ENCODE measurements at places on chromosomes 13 and 19.

GRCh38 chr19:13723206-13723605 is 41.1 kb upstream of the MRI1 start:
- no peak for DNase-seq

DNA sequence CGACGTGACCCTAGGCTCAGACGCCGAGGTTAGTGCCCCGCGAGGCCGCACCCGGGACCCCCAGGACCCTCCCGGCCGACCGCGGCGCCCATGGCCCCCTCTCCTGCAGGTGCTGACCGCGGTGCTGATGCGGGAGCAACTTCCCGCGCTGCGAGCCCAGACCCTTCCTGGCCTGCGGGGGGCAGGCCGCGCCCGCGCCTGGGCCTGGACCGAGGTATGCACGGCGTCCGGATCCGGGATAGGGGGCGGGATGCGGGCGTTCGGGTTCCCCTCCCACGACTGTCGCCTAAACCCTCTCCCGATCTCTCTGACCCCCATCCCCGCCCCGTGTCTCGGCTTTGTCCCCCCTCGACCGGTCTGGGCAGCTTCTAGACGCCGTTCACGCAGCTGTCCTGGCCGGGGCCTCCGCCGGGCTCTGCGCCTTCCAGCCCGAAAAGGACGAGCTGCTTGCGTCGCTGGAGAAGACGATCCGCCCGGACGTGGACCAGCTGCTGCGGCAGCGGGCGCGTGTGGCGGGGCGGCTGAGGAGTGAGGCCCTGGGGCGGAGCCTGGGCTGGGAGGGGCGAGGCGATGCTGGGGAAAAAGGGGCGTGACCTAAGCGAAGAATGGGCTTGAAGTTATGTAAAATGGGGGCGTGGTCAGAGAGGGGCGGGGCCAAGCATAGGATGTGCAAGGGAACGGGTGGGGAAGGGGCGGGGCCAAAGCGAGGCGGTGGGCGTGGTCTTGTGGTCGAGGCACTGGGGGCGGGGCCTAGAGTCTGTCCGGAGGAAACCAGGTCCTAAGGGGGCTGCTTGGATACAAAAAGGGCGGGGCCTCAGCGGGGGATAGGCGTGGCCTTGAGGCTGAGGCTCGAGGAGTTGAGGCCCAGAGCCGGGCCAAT is 16.0 kb upstream of the COLGALT1 start:
- DNase-seq = peak; percentile 93

DNA sequence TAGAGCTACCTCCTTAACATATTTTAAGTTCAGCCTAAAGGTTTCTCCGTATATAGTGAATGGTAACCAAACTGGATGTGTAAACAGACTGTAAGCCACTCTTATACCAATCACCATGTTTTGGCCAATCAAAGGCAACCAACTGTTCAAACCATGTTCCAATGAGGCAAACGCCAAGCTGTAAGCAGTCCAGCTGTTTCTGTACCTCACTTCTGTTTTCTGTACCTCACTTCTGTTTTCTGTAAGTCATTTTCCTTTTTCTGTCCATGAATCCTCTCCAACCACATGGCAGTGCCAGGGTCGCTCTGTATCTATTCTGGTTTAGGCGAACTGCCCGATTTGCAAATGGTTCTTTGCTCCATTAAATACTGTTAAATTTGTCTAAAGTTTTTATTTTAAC is 24.4 kb downstream of the COMMD6 start:
- DNase-seq = no peak

DNA sequence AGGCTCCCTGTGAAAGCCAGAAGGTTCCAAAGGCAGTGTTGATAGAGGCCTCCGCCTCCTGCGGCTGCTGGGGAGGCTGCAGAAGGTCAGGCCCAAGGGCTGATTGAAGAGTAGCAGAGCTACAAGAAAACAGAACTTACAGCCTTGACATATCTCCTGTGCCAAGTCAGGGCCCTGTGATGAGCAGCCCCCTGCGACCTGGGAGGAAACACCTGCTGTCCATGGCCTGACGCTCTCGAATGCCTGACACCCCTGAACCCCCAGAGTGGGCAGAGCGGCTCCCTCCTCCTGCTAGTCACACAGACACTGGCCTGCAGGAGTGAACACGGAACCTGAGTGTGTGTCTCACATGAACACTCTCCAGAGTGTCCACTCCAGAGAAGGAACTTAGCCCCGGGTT is 38.2 kb upstream of the TUBGCP3 start:
- DNase-seq = no peak

DNA sequence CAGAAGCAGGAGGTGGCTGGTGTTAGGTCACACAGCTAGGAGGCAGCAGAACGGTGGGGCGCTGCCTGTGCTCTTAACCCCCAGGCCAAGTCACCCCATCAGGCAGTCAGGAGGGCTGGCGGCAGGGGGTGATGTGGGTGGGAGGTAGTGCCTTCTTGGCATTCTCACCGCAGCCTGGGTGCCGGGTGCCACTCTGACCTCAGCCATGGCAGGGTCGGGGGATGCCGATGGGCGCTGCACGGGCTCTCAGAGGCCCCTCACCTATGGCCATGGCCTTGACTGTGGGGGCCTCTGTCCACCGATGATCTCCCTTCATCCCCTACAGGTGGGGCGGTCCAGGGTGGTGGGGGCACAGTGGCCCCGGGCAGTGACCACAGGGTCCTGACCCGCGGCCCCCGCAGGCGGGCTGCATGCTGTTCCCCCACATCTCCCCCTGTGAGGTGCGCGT is 5.6 kb downstream of the PTOV1 start:
- no peak for DNase-seq

- DNase-seq = no peak
These were observed 6.0 kb downstream of the STK24 start for GRCh38 chr13:98570929-98571372.

DNA sequence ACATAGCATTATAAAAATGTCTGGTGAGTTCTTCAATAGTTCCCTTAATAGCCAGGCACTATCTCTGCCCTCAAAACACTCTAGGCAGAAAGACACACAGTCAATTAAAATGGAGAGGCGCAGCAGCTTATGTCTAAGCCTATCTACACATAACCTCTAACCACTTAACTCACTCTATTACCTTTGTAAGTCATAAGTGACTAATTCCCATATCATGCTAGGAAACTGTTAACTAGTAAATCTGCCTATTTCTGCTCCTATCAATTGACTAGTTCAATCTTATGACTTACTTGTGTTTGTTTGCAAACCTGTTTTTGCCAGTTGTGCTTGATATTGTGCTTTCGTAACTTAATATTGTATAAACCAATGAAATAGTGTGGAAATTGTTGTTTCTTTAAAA is 3.2 kb downstream of the CCDC122 start:
- no peak for DNase-seq

- DNase-seq = no peak
These were observed 34.7 kb downstream of the VSTM2B start for GRCh38 chr19:29560313-29561075.

- DNase-seq = no peak
These were observed 2.2 kb downstream of the PDE4C start for GRCh38 chr19:18223860-18224524.

DNA sequence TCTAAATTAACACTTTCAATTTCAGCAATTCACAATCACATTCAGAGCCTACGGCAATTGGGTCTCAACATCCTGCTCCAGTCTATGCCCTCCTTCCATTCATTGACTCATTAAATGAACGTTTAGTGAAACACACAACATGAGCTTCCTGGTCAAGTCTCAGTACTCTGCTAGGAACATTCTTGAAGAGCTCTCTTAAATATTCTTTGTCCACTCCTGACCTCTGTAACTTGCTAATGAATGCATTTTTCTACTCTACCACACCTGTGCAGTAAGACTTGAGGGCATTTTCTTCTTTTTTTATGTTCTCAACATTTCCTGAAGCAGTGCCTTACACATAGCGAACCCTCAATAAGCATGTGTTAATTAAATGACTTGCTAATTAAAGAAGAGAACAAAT is 168.6 kb downstream of the OXGR1 start:
- no peak for DNase-seq

- peak; percentile 7 for DNase-seq
These were observed 25.4 kb upstream of the SCEL start for GRCh38 chr13:77510156-77510555.

DNA sequence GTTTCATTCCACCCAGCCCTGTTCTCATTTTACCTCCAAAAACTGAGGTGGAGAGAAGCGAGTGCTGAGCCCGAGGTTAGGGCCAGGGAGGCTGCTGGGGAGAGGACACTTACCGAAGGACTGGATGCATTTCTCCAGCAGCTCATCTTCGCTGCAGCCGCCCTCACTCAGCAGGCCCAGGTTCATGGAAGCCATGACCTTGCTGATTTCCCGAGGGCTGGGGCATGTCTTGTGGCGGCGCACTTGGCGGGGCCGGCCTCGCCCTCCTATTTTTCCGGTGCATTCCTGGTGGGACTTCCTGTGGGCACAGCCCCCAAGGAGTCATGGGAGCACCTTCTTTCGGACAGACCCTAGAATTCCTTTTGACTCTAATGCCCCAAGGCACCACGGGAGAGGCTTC is 4.2 kb downstream of the RASGRP4 start:
- DNase-seq = no peak

DNA sequence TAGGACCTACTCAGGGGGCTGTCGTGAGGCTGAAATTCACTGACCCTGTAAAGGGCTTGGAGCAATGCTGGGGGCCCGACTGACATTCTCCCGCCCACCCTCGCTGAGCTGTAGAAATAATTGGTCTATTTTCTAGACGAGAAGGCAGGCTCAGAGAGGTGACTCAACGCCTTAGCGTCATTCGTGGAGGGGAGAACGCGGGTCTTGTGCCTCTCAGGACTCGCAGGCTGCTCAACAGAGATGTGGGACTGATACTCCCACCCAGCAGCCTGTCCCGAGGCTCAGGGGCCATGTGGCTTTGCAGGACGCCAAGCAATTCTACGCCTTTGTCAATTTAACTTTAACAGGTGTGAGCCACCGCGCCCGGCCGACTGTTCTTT is 23.6 kb upstream of the ASPDH start:
- DNase-seq = no peak

- no peak for DNase-seq
These were observed 1466.9 kb downstream of the UQCRFS1 start for GRCh38 chr19:27745978-27746542.

DNA sequence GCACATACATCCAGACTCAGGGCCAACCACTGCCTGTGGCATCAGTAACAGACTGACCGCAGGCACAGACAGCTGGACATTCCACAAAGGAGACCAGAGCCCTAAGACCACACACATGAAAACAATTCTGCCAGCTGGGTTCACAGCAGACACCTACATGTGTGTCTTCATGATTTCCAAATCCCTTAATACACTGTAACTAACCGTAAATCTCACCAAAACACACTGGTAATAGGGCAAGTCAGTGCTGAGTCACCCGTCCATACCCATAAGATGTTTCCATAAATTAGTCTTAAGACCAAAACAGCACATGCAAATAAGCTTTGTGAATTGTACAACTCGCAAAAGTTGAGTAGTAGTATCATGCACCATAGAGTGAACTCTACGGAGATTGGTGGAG is 65.4 kb downstream of the TUBGCP3 start:
- DNase-seq = peak; percentile 7

GRCh38 chr13:53612200-53612599 is 583.6 kb downstream of the OLFM4 start:
- no peak for DNase-seq

- DNase-seq = no peak
These were observed 26.9 kb downstream of the UTP14C start for GRCh38 chr13:52051400-52051799.

DNA sequence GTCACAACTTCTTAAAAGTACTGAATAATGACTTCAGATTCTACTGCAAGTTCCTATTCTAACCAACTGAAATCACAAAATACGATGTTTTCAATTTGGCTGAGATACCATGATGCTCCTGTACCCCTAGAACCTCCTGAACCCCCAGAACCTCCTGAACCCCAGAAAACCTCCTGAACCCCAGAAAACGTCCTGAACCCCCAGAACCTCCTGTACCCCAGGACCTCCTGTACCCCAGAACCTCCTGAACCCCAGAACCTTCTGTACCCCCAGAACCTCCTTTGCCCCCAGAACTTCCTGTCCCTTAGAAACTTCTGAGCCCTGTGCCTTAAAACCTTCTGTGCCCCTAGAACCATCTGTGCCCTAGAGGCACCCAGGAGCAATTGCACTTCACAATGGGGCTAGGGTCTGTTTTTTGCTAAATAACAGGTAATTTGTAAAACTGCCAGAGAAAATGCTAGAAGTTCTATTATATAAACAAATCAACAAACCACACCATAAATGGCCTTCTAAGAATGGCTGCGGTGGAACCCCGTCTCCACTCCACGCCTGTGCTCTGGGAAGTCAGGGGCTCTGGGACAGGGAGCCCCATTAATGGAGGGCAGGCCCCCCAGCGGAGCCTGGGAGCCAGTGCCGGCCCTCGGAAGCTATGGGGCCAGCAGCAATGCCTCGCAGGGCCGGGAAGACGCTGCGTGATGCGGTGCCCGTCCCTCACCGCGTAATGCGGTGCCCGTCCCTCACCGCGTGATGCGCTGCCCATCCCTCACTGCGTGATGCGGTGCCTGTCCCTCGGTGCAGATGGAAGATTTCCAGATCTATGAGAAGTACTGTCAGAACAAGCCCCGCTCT is 21.3 kb upstream of the F7 start:
- no peak for DNase-seq

- DNase-seq = peak; percentile 55
These were observed 66.0 kb downstream of the TEX26 start for GRCh38 chr13:30998136-30999088.

DNA sequence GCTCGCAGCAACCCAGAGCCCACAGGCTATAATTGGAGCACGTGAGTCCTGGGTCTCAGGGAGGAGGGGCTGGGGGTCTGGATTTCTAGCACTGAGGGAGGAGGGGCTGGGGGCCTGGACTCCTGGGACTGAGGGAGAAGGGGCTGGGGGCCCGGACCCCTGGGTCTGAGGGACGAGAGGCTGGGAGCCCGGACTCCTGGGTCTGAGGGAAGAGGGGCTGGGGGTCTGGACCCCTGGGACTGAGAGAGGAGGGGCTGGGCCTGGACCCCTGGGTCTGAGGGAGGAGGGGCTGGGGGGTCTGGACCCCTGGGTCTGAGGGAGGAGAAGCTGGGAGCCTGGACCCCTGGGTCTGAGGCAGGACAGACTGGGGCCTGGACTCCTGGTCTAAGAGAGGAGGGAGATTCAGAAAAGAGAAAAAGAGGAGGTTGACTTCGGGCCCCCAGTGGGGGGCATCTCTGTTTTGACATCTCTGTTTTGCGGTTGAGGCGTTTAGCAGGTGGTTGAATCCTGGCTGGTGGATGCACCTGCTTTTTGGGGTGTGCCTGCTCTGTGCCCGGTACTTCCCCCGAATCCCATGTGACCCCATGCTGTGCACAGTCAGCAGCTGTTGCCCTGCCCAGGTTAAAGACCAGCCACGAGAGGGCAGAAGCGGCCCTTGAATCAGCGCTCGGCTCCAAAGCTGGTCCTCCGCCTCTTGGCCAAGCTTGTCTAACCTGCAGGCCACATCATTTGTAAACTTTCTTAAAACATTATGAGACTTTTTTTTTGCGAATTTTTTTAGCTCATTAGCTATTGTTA is 10.5 kb downstream of the PVR start:
- peak; percentile 49 for DNase-seq

GRCh38 chr13:73701160-73701559 is 433.0 kb downstream of the KLF12 start:
- no peak for DNase-seq

DNA sequence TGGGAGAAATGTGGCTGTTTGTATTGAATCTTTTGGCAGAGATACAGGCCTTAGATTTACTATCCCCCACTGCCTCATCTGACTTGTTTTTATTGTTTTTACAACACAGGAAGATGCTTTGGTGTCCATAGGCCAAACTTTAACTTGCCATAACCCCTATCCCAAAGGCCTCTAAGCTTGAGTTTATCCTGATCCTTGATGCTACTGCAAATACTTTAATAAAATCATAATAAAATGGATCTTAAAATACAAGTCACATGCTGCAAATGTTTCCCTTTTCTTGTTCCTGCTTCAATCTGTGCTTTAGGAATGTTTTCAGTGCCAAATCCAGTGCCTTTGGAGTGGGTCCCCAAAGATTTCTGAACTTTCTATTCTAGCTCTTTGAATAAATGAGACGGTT is 770.6 kb downstream of the DACH1 start:
- no peak for DNase-seq

All from fibroblast of skin of right biceps (primary cell).